ENCODE measurements at places on chromosomes 6 and 20.

GRCh38 chr20:31717478-31718201, 5.0 kb downstream of the BCL2L1 start:
- peak; percentile 37 for DNase-seq

GRCh38 chr6:83055366-83055964, 10.2 kb downstream of the UBE3D start:
- DNase-seq = peak; percentile 7

DNA sequence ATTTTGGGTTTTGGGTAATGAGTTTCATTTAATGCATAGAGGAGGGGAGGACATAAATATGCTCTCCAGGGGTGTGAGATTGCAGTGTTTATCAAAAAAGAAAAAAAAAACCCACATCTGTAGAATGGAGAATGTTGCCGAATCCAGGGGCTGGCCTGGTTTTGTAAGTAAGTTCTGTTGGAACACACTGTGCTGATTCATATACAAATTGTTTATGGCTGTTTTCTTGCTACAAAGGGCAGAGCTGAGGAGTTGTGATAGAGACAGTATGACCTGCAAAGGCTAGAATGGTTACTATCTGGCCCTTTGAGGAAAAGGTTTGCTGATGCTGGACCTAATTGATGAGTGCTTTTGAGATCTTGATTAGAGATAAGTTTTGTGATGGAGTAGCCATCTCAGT, 30.4 kb downstream of the SCAF8 start:
- no peak for DNase-seq

DNA sequence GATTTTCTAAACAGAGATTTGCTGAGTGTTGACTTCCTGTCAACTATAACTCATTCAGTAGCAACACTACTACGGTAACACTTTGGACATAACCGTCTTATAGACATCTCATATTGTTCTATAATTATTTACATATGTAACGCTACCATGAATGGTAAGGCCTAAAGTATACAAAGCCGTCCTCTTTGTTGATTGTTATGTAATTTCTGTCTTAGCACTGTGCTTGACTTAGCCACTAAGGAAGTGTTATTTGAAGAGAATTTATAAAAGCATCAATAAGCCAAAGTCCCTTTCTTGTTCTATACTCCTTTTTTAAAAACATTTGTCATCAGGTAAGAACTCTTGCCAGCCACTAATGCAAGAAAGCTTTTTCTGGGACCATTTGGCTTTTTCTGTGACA, 240.6 kb downstream of the MEI4 start:
- no peak for DNase-seq

DNA sequence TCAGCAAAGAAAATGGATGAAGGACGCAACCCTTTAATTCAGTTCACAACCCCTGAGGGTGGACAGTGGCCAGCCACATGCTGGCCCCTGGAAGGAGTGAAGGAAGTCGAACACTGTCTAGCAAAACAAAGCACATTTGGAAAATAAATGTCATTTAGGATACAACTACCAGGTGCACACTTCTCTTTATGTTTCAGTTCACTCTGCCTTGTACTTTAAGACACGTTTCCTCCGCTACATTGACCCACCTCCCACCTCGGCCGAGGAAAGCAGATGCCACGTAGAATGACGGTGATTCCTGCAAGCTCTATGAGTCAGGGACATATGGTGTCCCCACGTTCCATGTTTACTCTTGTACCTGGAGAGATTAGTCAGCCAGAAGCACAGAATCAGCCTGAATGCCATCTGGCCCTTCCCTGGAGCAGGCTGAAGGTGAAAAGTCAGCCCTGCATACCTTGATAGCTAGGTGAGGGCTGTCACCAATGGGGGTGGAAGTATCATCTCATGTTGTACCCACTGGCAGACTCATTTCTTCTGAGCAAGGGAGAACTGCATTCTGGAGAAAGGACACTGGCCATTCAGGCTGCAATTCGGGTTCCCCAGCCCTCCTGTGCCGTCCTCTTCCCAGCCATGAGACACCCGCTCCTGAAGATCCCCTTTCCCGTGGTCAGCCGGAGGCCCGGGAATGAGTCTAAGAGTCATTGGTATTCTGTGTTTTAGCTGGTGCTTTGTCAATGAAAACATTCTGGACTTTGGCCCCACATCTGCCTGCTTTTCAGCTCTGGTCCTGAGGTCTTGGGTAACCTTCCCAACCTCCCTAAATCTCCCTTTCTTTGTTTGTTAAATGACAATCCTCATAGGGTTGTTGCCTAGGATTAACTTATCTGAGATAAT, 60.6 kb downstream of the FOXA2 start:
- DNase-seq = no peak

- DNase-seq = no peak
Measured at GRCh38 chr6:39375405-39375804, 52.9 kb upstream of the KCNK16 start.

DNA sequence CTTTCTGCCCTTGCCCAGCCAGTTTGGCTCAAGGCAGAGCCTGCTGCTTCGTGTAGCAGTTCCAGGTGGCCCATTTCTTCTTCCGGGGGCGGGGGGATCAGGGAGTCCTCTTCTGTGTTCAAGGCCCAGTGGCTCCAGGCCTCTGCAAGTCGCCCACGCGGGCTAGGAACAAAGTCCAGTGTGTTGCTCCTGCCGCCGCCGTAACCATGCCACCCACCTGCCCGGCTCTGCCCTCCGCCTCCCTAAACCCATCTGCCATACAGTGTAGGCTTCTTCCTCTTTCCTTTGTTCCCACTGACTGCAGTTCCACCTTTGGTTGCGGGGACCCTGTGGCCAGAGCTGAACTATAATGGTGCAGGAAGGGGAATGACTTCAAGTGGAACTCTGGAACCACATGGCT, 43.9 kb upstream of the SRF start:
- no peak for DNase-seq

GRCh38 chr20:50516180-50516934, 6.2 kb downstream of the PTPN1 start:
- no peak for DNase-seq

DNA sequence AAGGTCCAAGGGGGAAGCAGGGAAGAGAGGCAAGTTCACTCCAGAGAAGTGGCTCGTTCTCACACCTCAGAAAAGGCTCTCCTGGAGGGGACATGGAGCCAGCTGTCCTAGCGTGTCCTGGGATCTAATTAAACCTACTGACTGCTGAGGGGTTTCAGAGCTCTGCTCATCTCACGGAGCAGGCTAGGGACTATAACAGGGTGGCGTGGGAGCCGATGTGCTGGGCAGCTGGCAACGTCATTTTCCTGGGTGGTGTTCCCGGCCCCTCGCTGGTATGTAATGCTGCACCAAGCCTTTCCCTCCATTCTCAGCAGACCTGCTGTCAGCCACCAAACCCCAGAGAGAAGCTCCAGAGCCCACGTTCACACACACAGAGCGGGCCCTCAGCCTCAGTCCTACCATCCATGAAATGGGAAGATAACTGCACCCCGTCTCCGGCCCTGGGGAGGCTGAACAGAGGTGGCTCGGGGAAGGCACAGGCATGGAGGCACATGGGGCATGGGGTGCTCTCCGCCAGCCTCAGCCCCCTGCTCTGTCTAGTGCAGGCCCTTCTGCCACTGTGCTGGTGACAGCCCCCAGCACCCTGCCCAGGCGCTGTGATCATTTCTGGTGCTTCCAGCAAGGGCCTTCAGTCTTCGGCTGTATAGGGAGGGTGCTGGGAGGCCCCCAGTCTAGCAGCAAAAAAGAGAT, 1.9 kb downstream of the CST7 start:
- no peak for DNase-seq

DNA sequence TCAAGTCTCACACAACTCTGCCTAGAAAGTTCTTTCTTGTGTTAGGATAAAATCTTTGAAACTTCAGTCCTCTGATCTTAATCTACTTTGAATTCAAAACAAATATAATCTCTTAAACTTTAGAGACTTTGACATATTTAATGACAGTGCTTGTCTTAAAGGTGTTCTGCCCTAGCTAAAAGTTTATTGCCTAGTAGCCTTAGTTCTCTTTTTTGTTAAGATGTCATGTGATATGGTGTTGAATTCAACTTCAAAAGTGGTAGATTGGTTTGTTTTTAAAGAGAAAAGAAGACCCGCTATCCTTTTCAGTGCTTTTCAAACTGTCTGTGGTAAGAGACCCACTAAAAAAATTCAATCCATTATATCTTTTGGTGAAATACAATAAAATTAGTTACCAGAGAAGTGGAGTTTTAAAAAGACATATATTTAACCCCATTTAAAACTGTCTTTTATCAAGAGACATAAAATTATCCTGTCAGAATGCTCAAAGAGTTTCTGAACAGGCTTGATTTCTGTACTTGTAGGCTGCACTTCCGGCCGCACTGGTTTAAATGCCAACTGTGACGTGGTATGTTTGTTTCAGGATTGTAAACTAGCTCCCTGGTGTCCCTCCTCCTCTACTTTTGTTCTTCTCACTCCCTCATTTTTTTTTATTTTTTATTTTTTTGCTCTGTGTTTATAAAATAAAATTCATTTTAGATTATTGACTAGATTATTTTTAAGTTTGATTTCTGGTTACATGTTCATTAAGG, 76.5 kb downstream of the QKI start:
- DNase-seq = no peak

GRCh38 chr6:18395177-18395855, 8.2 kb downstream of the RNF144B start:
- no peak for DNase-seq

DNA sequence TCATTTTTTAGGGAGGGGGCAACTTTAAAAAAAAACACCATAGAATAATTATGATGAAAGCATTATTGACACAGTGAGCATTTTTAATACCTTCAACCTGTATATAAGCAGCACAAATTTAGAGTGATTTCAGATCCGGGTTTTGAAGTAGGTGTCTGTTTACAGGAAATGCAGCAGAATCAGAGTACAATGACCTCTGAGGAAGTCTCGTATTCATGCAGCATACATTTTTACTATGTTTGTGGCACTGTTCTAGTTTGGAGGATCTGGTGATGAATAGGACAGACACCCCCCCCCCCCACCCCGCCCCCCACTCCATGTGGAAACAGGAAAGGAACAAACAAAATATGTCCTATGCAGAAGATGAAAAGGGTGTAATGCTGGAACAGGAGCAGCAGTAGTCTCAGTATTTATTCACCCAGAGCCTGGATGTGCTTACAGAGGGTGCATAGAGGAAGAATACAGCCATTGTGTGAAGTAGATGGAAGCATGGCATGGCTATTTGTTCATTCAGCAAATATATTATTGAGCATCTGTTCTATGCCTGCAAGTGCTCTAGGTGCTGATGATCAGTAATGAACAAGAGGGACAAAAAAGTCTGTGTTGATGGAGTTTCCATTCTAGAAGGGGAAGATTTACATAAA, 19.7 kb downstream of the VAPB start:
- DNase-seq = no peak

DNA sequence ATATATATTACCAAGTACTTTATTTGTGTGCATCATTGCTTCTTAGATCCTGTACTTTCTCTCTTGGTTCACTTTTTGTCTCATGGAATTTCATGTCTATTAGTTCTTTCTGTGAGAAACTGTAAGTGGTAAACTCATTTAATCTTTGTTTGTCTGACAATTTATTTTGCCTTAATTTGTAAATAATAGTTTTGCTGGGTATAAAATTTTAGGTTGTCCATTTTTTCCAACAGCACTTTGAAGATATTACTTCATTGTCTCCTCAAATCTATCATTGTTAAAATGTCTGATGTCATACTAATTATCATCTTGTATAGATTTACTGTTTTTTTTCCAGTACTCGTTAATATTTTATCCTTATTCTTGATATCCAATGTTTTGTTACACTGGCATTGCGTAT, 205.2 kb upstream of the CDYL start:
- no peak for DNase-seq

- DNase-seq = no peak
Measured at GRCh38 chr20:63695424-63696305, 787 bp upstream of the TNFRSF6B start.

- no peak for DNase-seq
Measured at GRCh38 chr6:30761791-30762429, 17.6 kb upstream of the IER3 start.

DNA sequence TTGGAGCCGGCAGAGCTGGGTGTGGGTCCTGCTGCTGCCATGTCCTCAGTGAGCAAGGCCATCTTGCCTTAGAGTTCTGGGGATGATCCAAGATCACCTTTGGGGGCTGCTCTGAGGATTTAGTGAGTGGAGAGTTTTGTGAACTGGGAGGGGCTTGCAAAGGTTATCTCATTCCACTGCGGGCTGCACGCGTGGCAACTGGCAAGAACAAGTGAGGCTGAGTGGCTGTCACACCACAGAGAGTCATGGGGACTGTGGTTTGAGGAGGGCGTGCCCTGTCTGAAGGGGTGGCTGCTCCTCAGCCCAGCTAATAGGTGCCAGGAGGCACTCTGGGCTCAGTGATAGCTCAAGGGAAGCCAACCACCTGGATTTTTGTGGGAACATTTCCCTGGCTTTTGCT, 37.6 kb downstream of the TTLL9 start:
- DNase-seq = no peak

DNA sequence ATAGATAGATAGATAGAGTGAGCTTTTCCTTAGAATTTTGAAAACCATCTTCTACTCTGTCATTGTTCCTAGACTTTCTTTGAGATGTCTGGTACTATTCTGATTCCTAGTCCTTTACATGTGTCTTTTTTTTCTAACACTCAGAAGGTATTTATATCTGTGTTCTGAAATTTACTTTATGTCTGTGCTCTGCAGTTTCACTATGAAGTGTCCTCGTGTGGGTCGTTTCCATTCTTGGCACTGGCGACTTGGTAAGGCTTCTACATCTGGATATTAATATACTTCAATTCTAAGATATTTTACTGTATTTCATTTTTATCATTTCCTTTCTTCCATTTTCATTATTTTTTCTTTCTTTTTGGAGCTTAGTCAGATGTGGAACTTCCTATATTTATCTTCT, 87.0 kb downstream of the FHL5 start:
- no peak for DNase-seq

DNA sequence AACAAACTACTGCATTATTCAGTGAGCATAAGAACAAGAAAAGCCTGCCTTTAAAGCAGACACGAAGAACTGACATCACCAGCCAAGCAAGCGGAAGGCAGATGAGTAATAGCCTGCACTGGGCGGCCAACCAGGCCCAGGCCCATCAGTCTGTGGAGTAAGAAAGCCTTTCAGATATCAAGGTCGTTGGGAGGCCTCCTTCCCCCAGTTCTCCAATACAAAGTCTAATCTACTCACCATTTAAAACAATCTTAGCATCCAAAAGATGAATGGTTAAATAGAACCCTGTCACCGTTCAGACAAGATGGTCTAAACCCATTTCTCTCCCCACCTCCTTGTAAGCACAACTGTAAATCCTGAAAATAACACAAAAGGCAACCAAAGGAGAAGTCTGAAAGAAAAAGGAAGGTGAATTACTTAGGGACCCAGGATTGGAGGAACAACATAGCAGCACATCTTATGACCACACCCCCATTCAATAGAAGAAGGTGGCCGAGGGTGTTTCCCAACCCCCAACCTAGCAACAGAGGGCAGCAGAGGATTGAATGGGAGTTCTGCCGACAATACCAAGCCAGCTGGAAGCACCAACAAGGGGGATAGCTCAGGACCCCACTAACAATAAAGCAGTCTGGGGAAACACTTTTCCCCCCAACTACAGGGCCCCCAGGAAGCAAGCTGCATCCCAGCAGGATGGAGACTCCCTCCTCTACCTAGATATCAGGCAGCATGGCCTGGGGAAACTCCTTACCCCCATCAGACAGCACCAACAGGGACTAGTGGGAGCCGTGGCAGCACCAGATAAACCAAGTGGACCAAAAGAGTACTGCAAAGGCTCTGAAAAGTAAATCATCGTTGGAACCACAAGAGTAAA, 67.9 kb downstream of the ZHX3 start:
- DNase-seq = no peak

All from stimulated activated CD4-positive, alpha-beta T cell treated with anti-CD3 and anti-CD28 coated beads, Interleukin-1b, Interleukin-23, amount 100 ng/mL, for 4 hours (primary cell).